ENCODE measurements at places on chromosomes 1 and 21. TPM values are rescaled to one million over a fixed set of nuclear protein-coding genes. Genes with fewer than 3 reads are reported as not detected.

Gene CR1
- 290 TPM for total RNA-seq

Gene ANKRD65
- total RNA-seq = 2.7 TPM

Gene NIBAN1
- 31.2 TPM for total RNA-seq

DNA sequence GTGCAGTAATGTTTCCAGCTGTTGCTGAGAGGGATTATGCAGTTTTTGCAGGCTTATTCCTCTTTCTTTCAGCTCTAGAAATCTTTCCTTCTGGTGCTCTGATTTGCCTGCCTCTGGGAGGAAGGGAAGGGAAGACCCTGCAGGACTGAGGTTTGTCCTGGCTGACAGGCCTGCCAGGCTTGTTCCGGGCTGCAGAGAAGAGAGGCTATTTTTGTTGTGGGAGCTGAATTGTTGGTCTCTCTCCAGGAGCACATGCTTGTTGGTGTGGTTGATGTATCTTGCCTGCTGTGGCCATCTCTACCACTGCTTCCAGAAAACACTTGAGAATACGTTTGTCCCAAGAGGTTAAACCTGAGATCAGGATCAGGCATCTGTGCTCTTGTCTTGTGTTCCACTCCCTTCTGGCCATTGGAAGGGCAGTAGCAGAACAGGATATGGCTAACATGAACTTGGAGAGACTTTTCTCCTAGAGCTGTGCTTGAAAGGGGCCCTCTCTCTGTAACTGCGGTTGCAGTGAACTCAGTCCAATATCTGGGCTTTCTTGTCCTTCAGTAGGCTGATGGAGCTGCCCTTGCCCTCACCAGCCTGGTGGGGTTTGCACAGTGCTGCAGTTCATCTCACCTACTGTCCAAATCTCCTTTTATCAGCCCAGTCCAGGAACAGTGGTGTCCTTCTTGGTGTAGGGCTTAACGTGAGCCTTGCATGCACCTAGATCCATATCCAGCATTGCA, 21.5 kb upstream of the SLC25A34 start:
- H3K27me3 ChIP-seq = no peaks in the 10 kb centered on the region
- H3K27ac ChIP-seq = peak overlapping the region; percentile 27
- H3K4me1 ChIP-seq = peaks cover 45% of the 10 kb centered on the region
- no peak for DNase-seq

DNA sequence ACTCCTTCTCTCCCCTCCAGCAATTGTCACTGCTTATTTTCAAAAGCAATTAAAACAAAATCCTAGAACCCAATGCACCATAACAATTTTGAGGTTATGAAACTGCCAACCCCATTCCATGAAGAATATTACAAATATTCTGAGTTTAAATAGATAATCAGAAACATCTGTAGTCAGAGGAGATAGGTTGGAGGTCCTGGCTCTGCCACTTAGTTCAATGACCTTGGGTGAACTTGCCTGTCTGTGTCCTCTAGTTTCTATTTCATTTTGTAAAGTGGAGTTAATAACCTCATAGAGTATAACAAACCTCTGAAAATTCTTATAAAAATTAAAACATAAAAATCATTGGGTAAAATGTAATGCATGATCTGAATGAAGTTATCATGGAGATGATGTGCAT, 164.6 kb downstream of the KCTD3 start:
- H3K27me3 ChIP-seq = no peaks in the 10 kb centered on the region
- H3K27ac ChIP-seq = no peak overlapping the region
- no peaks in the 10 kb centered on the region for H3K36me3 ChIP-seq
- H3K4me3 ChIP-seq = no peak overlapping the region
- no peaks in the 10 kb centered on the region for H3K4me1 ChIP-seq
- no peak for DNase-seq

Data from spleen (tissue), 13 donors.